ENCODE measurements at places on chromosomes 12 and 14.

DNA sequence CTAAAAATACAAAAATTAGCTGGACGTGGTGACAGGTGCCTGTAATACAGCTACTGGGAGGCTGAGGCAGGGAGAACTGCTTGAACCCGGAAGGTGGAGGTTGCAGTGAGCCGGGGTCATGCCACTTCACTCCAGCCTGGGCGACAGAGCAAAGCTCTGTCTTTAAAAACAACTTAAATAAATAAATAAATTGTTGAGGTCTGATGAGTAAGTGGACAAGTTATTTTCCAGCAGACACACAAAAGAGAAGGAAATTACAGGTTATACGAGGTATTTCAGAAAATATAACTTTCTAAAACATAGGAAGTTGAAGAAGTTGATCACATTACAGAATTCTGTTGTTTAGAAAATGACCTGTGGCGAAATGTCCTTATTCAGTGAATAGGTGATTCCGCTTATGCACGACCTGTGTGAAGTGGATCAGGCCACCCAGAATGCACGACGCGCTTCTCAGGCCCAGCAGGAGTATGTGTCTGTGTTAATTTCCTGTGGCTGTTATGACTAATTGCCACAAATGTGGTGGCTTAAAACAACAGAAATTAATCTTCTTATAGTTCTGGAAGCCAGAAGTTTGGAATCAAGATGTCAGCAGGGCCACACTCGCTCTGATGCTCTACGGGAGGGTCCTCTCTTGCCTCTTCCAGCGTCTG lies 38.1 kb downstream of the P2RX7 start:
- DNase-seq = no peak

DNA sequence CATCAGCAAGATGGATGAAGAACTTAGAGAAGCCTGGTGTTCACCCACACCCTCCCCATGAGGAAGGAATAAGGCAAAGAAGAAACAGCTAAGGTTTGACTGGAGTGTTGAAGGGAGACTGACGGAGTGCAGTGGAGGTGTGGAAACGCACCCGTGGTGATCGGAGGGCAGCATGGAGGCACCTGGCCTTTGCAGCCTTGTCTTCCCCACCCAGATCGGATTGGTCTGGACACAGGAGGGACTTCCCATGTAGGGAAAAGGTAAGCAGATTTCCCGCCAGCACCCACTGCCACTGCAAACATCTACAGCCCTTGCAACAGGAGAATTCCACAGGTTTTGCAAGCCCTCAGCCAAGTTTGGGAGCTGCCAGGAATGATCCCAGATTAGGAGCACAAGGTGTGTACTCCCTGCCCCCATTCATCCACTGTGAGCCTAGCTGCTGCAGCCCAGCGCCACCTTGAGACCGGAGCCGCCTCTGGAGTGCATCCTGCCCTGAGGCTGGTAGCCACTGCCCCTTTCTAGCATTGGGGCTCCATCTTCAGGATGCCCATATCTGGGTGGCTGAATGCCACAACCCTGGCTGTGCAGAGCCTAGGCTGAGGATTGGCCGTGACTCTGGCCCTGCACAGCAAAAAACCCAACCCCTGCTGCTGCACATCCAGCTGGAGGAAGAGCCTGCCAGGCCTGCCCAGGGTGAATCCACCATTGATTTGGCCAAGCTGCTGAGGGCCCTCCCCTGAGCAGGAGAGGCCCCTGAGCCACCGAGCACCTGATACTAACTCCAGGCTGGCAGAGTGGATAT lies 411.1 kb downstream of the TMEM121 start:
- no peak for DNase-seq

DNA sequence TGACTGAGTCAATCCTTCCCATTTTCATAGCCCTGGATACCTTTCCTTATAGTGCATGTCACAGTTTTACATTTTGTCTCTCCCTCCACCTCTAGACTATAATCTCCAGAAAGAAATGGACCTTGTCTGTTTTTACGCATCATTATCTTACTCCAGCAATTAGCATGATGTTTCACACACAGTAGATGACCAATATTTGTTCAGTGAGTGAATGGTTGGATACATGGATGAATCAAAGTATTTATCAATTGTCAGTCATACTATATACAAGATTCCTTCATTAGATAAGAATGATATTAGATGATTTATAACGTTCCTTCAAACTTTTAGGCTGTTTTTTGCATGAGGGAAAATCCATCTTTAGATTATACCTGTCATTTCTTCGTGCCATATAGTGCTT lies 61.1 kb downstream of the PTHLH start:
- DNase-seq = no peak

DNA sequence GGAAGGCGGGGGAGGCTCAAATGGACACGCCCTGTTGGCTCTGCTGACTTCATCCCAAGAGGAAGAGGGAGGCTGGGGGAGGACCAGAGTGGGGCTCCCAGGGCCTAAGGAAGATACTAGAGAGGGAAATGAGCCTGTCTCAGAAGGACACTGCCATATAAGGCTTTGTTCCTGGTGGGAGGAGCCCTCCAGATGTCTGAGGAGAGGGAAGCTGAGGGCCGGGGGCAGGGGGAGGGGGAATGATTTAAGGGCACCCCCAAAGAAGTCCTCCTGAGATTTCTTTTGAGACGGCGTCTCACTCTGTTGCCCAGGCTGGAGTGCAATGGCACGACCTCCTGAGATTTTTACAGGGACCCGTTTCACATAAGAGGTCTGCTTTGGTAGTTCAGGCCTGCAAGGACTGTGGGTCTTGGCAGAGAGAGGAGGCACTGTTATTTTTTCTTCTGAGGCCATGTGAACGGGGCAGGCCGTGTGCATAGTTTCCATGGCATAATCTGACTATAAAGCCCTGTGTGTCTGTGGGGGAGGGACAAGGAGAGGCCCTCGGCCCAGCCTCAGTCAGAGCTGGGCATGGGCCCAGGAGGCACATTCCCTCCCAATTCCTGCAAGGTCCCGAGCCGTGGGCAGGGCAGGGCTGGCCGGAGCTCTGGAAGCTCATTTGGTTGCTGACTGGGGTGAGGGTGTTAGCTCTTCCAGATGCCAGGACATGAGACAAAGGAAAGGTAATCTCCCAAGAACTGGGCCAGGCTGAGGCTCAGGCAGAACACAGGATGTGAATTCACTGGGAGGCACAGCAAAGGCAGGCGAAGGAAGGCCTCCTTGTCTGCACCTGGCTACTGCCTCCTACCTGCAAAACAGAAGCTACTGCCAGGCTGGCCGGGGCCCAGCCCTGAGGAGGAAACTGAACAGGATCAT lies 22.2 kb upstream of the PLEKHG3 start:
- no peak for DNase-seq

GRCh38 chr12:107080299-107080698 lies 13.1 kb downstream of the CRY1 start:
- DNase-seq = no peak

DNA sequence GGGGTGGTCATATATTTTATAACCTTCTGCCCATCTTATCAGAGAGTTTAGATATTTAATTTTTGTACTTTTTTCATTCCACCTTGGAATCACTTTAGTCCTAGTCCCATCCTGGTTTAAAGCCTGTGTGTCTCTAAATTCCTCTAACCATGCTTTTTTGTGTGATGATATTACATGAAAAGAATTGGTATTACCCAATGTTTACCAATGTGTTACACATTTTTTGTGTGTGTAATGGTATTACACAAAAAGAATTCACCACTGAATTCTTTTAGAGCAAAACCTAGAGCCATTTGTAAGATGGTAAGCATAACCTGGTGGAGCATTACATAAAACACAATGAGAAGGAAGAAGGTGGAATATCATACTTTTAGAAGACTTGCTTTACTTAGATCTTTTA lies 77.5 kb downstream of the FAR2 start:
- no peak for DNase-seq

DNA sequence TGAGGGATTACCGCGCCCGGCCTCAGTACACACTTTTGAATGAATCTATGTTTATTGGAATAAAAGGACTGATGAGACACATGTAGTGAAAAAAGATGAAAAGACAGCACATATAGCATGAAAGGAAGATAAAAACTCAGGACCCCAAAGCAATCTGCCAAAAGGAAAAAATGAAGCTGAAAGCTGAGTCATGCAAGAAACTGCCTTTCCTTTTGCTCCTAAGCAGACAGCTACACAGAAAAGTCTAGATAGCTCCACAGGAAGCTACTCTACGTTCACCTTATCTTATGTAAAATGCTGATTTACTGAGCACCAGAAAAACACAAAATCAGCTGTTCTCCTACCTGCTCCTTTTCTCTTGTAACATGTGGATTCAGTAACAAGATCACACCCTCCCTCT lies 128.4 kb downstream of the NTF3 start:
- no peak for DNase-seq

GRCh38 chr12:72030277-72030676 lies 91.6 kb downstream of the TPH2 start:
- no peak for DNase-seq

GRCh38 chr14:60622210-60622916 lies 26.9 kb downstream of the SIX1 start:
- no peak for DNase-seq

- DNase-seq = no peak
Measured at GRCh38 chr12:119885549-119885948, 8.4 kb upstream of the CIT start.

DNA sequence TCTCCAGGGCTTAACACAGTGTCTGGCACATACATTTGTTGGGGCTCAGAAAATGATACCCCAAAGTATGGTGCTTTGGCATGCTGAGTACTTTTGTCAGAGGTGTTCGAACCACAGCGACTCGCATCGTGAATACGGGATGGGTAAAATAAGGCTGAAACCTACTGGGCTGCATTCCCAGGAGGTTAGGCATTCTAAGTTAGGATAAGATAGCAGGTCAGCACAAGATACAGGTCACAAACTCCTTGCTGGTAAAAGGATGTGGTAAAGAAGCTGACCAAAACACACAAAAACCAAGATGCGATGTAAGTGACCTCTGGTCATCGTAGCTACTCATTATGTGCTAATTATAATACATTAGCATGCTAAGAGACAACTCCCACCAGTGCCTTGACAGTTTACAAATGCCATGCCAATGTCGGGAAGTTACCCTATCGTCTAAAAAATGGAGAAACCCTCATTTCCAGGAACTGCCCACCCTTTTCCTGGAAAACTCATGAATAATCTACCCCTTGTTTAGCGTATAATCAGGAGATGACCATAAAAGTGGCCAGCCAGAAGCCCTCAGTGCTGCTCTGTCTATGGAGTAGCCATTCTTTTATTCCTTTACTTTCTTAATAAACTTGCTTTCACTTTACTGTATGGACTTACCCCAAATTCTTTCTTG lies 3.3 kb upstream of the AEBP2 start:
- DNase-seq = no peak

DNA sequence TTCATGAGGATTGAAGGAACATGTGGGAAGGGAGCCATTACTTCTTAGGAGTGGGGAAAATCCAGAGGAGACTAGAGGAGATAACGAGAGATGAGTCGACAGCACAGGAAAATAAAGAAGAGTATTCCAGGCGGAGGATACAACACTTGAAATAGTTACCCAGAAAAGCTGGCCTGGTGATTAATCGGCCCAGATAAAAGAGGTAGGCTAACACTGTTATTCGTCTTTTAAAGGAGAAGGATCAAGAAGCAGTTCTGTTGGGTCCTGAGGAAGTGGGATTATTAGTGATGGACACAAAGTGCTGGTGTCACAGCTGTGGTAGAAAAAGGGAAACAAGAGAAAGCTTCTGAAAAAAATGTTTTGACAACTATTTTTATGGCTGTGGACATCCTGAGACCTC lies 425.3 kb downstream of the ZFP36L1 start:
- DNase-seq = no peak

- no peak for DNase-seq
Measured at GRCh38 chr12:119940897-119941296, 48.1 kb upstream of the BICDL1 start.

GRCh38 chr12:122846622-122847515 lies 11.6 kb downstream of the HIP1R start:
- DNase-seq = no peak

GRCh38 chr14:54172562-54172961 lies 215.9 kb upstream of the BMP4 start:
- DNase-seq = no peak

GRCh38 chr12:30169839-30170591 lies 386.3 kb upstream of the TMTC1 start:
- no peak for DNase-seq

DNA sequence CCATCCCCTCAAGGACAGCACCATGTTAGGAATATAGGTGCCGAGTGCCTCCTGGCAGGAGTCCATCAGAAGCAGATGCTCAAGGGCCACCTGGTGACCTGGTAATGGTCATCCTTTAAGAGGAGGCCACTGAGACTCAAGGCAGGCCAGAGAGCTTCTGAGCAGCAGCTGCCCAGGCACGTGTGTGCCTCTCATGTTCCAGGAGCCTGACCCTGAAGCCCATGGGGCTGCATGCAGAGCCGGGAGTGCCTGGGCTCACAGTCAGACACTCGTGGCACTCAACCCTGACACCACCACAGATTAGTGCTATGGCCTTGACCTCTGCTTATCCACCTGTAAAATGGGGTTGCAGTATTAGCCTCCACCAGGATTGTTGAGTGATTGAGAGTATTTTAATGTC lies 45.6 kb downstream of the C14orf132 start:
- no peak for DNase-seq

DNA sequence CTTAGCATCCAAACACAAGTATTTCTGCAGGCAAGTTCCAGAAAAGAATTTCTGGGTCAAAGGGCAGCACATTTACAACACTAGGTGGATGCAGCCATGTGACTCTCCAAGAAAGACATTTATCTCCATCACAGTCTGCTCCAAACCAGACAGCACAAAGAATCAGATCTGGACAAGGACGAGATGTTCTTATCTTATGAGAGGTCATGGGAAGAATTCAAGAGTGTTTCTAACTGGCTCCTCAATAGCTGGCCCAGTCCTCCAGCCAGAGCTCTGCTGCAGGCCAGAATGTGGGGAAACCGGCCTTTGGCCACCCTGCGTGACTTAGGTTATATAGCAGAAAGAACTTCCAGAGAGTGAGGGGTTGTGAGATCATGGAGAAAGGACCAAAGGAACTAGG lies 17.4 kb downstream of the TMEM119 start:
- DNase-seq = no peak

DNA sequence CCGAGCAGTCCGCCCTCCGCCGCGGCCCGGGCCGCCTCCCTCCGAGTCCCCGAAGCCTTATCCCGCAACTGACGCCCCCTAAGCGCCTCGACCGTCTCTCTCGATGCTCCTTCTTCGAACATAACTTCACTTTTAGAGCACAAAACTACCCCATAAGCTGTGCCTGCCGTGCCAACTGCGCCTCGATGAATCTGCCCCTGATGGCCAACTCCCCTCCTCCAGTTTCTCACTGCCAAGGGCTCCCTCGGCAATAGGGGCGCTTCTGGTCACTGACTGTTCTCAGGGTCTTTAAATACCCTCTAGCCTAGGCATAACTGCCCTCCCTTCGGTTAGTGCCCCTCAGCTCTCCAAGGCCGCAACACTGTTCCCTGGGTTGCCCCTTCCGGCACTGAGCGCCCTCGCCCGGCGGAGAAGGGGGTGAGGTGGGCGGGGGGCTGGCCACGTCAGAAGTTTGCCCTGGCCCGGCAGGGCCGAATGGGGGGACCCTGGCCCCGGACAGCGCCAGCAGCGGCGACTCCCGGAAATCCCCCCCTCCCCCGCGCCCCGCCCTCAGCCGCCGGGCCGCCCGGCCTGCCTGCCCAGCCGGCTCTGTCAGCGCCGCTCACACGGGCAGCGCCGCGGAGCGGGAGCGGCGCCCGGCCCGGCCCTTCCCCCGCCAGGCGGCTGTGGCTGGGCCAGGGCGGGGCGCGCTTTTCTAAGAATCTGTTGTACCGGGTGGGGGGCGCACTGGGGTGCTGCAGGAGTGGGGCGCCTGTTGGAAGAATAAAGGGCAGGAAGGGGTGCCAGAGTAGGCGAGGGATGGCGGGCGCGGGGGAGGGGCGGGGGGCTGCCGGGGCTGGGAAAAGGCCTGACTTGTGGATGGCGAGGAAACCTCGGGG lies 10.6 kb downstream of the RARG start:
- no peak for DNase-seq

GRCh38 chr12:52251367-52252051 lies 18.5 kb downstream of the KRT7 start:
- DNase-seq = no peak

All from stimulated activated CD8-positive, alpha-beta memory T cell treated with anti-CD3 and anti-CD28 coated beads, Interleukin-15, amount 100 ng/mL, for 24 hours (primary cell).